ENCODE measurements at places on chromosomes 1 and 21.
A peak's percentile ranks its signal among the peaks of the same experiment; 100 is the strongest.

DNA sequence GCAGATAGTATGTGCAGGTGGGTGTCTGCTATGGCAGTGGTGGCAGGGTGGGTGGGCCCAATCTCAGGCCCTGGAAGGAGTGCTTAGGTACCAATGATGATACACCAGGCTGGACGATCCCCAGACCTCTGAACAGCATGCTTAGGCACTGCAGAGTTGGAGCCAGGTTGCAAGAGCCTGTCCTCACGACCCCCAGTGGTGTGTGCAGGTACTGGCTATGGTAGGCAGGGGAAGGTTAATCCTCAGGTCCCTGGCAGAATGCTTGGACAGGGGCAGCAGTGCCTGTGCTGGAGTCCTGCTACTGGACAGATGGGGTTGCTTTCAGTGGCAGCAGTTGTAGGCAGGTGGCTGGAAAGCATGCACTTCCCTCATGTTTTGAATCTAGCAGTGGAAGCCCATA is 100.5 kb upstream of the NEK7 start:
- DNase-seq: no peak

DNA sequence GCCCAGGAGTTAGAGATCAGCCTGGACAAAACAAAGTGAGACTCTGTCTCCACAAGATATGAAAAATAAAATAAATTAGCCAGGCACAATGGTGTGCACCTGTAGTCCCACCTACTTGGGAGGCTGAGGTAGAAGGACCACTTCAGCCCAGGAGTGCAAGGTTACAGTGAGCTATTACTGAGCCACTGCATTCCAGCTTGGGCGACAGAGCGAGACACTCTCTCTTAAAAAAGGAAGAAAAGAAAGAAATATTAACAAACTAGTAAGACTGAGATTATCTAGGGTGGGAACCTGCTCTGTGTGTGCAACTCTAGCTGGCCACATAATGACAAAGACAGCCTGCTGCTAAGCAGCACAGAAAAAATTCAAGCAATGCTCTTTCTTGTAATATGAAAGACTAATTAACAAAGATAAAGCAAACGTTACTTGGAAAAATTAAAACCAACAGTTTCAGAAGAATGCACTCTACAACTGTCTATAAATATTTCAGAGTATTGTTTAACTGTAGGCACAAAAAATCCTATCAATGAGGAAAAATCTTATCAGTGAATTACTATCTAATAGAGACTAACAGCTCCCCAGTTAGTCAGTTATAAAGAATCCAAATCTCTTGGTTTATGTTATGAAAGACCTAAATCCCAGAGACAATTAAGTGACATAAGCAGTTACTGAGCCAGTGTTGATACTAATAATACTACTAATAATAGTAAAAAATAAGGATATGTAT is 74.5 kb downstream of the ENAH start:
- no peak for DNase-seq

DNA sequence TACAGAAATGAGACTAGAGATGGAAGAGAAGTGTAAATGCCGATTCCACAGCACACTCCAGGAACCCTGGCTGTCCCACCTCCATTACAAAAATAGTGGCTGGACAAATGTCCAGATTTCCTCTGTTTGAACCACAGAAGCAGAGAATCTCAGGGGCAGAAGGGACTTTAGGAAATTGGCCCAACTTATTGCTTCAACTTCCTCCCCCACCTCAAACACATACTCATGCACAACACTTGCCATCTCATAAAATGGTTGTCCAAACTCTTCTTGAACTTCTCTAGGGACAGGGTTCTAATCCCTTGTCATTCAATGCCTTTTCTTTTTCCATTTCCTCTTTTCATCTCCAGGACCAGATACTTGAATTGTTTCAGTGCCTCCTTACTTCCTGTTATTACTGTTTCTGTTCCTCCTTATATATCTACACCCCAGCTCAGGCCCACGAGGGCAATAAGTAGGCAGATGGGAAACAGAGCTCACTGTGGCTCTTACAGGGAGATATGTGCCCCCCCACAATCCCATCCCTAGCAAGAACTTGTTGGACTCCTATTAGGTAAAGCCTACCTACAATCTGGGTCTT is 8.5 kb upstream of the B4GALT3 start:
- DNase-seq: no peak

DNA sequence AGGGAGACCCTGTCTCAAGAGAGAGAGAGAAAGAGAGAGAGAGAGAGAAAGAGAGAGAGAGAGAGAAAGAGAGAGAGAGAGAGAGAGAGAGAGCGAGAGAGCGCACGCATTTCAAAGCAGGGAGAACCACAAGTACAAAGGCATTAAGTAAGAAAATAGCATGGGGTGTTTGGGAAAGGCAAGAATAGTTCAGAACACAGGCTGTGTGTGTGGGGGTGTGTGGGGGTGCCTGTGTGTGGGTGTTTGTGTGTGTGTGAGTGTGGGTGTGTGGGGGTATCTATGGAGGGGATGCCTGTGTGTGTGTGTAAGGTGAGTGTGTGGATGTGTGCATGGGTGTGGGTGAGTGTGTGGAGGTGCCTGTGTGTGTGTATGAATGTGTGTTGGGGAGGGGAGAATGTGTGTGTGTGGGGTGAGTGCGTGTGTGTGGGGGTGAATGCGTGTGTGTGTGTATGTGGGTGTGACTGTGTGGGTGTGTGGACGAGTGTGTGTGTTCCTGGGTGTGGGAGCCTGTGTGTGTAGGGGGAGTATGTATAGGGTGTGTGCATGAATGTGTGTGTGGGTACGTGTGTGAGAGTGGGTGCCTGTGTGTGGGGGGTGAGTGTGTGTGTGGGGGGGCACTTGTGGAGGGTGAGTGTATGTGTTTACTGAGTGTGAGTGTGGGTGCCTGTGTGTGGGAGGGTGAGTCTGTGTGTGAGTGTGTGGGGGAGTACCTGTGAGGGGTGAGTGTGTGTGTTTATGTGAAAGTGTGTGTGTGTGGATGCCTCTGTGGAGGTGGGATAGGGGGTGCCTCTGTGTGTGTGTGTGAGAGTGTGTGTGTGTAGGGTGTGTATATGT is 19.1 kb upstream of the HDAC1 start:
- no peak for DNase-seq

GRCh38 chr1:200676829-200677228 is 7.1 kb upstream of the DDX59 start:
- DNase-seq: no peak

DNA sequence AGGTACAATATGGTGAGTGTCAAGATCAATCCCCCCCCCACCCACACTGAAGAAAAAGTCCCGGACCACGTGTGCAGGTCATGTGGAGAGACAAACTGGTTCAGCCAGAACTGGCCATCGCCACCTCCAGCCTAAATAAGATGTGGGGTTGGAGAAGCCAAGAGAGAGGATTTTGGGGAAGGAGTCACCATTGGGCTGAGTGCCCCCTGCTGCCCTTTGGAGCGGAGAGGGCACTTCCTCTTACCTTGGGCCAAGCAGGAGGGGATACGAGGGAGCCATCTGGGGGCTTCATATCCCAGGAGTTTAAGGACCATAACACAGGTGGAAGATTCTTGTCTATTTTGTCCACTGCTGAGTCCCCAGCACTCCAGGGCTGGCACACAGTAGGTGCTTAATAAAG is 2.6 kb upstream of the TNFRSF1B start:
- DNase-seq: no peak

- DNase-seq: no peak
Measured at GRCh38 chr1:237166593-237167101, 124.7 kb downstream of the RYR2 start.

- DNase-seq: no peak
Measured at GRCh38 chr1:156074661-156075060, 7.6 kb downstream of the MEX3A start.

DNA sequence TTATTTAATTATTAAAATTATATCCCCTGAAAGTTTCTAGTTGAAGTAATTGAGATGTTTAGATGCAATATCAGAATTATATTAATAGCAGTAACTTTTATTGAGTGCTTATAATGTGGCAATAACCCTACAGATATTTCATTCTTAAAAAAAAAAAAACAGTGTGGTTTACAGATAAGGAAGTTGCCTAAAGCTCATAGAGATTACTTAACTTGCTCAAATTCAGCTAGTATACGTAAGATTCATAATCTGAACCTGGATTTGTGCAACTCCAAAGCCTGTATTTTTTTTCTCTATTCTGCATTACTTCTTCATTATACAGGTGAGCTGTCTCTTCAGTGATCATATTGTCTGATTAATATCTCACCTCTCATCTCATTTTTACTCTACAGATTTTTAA is 156.0 kb upstream of the PTBP2 start:
- DNase-seq: no peak

GRCh38 chr21:25039461-25040380 is 567.6 kb downstream of the MRPL39 start:
- peak; percentile 34 for DNase-seq

DNA sequence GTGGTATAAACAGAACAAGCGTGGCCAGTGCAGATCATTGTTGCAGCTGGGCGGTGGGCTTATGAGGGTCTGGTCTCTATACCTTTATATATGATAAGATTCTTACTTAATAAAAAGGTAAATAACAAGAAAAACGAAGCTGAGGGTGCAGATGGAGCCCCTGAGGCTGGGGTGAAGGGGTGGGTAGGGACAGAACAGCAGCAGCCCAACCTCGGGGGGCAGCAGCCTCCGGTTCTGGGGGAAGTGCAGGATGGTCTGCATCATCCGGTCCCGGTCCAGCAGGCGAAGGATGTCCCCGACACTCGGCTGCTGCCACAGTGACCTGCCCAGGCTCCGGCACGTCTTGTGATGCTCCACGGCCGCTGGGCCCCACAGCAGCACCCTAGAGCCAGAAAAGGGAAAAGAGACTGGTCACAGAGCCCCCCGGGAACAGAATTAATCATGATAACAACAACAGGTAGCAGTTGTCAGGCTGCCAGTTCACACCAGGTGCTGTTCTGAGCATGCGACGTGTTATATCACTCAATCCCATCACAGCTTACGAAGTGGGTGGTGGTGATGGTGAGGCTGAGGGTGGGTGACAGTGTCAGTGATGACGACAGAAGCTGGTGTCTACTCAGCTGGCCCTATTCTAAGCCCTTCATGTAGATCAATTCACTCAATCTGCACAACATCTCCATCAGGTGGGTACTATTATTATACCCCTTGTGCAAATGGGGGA is 35.5 kb downstream of the MRAP start:
- no peak for DNase-seq

DNA sequence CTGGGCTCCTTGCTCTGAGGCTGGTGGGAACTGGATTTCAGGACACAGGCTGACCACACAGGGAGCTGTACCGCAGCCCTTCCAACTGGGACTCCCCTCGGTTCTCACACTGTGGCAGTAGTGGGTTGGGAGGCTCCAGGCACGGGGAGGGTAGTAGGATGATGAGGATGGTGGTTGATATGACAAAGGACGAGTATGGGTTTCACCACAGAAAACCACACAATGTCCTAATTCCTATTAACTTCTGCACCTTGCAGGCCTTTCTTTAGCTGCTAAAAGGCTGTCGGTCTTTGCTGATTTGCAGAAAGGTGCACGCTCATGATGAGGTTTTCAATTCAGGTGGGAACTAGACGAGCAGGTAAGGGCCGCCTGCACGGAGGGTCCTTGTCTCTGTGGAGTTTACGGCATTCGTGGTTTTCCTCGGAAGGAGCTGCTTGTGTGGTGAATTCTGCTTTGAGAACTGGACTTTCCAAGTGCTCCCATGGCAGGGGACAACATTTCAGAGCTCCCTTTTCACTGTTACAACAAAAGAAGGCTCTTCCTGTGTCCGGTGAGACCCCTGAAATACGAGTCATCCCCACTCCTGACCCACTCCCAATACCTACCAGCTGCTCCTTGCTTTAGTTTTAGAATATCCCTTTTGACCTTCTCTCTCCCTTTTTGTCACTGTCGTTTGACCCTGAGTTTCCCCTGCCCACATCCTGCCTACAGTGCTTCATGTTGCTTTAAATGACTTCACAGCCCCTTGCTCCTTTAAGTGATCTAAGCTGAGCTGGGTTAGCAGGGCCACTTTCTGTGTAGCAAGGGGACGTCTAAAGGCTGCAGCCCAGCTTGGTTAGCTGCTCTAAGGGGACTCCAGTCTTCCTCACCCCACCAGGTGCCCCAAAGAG is 125.1 kb downstream of the MRPS6 start:
- no peak for DNase-seq

DNA sequence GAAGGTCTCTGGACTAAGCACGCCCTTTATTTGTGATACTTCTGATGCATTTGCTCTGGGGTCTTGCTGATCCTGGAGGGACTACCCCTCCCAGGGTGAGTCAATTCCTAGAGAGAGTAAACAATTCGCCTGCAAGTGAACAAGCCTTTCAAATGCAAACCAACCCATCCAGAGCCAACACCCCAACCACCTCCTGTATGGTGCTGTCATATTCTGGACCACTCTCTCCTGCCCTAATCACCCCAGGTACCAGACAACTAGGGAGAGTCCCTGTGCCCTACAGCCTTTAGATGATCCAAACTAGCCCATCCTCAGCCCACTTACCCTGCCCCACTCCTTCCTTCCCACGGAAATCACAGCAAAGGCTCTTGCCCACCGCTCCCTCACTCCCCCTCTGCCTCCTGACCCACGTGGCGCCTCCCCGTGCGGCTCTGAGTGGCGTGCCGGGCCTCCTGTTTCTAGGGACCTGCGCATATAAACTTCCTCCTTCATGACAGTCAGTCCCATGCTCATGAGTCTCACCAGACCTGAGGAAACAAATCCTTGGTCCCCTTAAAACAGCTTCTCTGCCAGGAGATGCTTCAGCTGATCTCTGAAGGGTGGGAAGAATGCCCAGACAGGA is 37.2 kb downstream of the ACTA1 start:
- no peak for DNase-seq

DNA sequence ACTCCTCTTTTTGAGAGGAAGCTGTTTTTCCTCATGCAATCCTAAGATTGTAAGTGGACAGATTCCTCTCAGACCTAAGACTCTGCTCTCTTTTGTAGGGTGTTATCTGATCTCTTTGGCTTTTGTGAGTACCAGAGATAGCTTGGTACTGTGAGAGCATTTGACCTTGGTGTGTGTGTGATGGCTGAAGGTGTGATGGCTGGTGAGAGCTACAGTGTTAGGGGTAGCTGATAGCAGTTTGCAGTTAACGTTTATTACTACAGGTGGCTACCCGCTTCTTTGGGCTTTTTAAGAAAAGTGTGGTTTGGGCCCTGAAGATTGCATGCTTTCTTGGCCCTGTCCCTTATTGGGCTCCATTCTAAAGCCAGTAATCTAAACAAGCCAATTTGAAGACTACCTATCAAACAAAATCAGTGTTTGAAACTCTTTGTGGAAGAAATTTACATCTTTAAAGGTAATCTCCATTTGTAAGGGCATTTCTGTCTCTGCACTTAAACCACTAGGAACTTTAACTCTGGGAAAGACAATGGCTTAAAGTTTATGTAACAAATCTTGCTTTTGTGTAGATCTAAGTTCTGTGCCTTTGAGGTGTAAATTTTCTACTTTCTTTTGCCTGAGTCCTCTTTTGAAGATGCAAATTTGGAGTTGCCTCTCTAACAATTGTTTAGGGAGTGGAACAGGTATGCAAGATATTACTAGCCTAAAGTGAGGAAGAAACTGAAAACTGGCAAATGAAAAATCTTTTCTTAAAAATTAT is 85.3 kb upstream of the SERBP1 start:
- no peak for DNase-seq

- DNase-seq: no peak
Measured at GRCh38 chr1:5903680-5904079, 88.5 kb downstream of the NPHP4 start.
